ENCODE measurements at places on chromosomes 1 and 21.

- no peak for DNase-seq
These were observed 11.4 kb downstream of the FASLG start for GRCh38 chr1:172670316-172670715.

DNA sequence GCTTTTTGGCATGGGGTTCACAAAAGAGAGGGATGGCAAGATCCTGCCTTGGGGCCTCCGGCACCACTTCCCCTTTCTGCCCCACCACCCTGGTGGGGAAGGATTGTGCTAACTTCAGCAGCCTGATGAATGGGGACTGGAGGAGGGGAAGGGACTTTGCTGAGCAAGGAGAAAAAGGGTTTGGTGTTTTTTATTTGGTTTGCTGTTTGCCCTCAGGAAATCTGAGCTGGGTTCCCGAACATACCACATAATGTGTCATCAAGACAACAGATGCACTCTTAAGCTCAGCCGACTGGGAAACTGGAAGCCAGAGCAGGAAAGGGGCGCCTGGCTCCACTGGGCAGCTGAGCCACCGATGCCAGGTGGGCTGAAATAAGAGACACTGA is 19.8 kb downstream of the OLFML2B start:
- peak; percentile 95 for DNase-seq

GRCh38 chr1:8641377-8641997 is 176.0 kb downstream of the RERE start:
- no peak for DNase-seq

- DNase-seq: no peak
These were observed 17.5 kb downstream of the LRRC41 start for GRCh38 chr1:46285730-46286477.

- peak; percentile 58 for DNase-seq
These were observed 221.8 kb upstream of the CHRM3 start for GRCh38 chr1:239164451-239165180.

DNA sequence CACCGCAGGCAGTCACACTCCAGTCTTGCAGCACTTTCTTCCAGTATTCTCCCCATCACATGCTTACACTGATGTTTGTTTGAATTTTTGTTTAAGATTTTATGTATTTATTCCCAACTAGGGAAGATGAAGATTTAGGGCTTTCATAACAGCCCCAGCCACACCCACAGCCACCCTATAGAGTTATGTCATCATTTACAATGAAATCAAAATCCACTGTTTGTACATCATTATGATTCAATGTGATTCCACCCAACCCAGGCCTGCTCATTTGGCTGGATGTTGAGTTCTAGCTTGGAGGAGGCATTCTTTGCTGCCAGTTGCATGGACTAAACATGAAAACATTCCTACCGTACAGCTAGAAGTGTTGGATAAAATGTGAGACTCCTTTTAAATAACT is 35.8 kb downstream of the RIPK4 start:
- DNase-seq: no peak

DNA sequence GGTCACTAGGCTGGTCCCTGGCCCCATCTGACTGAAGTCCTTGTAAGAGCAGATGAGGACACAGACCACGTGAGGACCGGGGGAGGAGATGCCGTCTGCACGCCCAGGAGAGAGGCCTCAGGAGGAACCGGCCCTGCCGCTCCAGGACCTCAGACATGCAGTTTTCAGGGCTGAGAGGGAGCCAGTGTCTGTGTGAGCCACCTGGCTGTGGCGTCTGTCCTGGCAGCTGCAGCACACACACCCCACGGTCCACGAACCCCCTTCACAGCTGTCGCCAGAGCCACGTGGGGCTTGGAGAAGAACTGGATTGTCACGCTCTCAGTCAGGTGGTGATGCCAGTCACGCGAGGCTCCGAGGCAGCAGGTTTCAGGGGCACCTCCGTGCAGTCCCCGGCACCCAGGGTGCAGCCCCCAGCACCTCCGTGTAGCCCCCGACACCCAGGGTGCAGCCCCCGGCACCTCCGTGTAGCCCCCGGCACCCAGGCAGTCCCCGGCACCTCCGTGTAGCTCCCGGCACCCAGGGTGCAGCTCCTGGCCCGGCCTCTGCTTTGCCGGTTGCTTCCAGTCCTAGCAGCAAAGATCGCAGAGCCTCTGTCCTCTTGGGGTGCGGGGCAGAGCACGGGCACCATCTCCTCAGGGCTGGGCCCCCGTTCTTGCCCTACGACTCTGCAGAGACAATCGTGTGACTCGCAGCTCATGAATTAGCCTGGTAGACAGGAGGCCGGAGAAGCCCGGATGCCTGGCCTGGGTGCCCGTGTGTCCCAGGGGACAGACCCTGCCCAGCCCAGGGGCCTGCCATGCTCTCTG is 19.0 kb upstream of the SUMO3 start:
- DNase-seq: no peak

DNA sequence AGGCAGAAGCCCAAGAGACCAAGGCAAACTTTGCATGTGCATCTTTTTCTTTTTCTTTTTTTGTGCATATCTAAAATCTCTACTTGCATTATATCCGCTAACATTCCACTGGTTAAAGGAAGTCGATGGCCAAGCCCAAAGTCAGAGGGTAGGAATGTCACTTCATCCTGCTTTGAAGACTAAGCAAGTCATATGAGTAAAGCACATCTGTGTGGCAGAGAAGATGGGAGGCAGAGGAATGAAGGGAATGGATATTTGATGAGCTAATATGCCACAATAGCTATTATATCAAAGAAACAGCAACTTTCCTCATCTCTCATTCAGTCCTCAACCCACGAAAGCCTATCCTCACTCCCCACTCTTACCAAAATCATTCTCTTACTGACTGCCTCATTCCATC is 59.3 kb downstream of the RNF220 start:
- DNase-seq: peak; percentile 60

DNA sequence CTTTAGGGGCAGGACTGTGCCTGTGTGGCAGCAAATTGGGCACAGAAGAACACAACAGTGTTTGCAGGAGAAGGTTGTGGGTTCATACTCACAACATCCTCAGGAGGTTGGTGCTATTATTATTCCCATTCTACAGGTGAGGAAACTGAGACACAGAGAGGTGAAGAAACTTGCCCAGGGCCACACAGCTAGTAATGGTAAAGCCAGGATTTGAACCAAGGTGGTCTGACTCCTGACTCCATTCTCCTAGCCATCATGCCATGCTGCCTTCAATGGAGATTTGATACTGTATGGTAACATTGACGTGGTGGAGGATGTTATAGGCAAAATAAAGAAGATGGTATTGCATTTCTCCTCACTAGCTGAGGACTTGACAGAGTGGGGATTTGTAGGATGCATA is 334.2 kb downstream of the RPS6KC1 start:
- DNase-seq: no peak

DNA sequence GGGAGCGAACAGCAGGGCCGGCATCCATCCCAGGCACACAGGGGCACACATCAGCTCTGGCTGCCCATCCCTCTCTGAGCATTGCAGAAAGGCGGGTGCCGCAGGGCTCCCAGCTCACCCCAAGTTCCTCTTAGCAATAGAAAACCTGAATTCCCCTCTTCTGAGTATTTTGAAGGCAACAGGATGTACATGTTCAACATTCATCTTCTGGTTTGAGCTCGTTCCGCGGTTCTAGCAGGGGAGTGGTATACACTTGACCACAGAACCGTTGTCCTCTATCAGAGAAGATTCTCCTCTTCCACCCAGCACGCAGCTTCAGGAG is 23.6 kb downstream of the ACTA1 start:
- DNase-seq: no peak

- DNase-seq: no peak
These were observed 261.5 kb downstream of the GPATCH2 start for GRCh38 chr1:217369271-217369981.

GRCh38 chr1:31723828-31724359 is 20.1 kb upstream of the COL16A1 start:
- peak; percentile 76 for DNase-seq

- no peak for DNase-seq
These were observed 43.7 kb downstream of the SAMD13 start for GRCh38 chr1:84345220-84345619.

GRCh38 chr1:213728593-213729536 is 258.9 kb upstream of the PROX1 start:
- DNase-seq: no peak

GRCh38 chr1:180210008-180210620 is 19.9 kb upstream of the LHX4 start:
- DNase-seq: no peak

DNA sequence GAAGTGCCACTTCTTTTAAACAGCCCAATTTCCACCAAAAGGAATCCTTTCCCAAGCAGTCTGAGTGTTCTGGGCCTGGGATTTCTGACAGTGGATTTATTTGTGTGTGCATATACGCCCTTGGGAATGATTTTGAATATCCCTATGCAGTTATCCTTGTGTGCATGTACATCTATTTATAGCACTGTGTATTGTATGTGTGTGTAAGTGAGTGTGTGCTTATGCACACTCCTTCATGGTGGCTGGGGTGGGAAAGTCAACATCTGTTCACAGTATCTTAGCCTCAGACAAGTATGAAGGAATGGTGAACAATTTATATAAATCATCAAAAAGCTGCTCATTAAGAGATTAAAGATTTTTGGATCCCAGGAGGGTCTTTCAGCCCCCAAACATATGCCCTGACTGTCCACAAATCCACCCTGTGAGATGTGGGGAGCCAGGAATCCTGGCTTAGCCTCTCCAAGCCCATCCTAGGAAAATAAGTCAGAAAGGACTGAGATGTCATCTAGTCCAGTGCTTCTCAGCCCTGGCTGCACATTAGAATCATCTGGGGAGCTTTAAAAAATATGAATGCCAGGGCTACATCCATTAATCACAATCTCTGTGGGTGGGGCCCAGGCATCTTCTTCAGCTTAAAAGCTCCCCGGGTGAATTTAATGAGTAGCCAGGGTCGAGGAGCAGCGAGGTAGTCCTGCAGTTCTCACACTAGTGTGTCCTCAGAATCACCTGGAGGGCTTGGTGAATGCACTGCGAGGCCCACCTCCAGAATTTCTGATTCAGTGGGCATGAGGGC is 101.4 kb downstream of the PLXNA2 start:
- no peak for DNase-seq

GRCh38 chr1:36457691-36458090 is 6.5 kb downstream of the MRPS15 start:
- DNase-seq: no peak

DNA sequence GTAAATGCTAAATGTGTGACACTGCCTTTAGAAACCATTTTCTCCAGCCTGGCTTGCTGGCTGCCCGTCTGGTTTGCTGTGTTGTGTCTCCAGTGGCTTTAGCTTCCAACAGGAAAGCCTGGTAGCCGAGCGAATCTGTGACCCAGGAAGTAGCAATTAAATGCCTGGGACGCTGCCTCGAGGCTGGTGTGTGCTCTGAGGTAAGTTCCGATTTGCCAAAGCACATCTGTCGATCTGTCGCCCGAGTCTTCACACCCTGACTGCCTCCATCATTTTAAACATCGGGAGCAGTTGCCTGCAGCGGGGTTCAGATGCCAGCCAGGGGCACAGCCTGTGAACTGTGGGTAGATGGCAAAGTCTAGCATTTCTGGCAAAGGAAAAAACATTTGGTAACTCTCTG is 2.2 kb downstream of the MIB2 start:
- DNase-seq: no peak

GRCh38 chr1:58575551-58576324 is 1.3 kb downstream of the TACSTD2 start:
- no peak for DNase-seq

- no peak for DNase-seq
These were observed 6.7 kb upstream of the PTGER3 start for GRCh38 chr1:71054281-71054731.

GRCh38 chr1:30927448-30927847 is 18.9 kb upstream of the SDC3 start:
- no peak for DNase-seq

GRCh38 chr1:24049733-24050132 is 62.2 kb downstream of the MYOM3 start:
- no peak for DNase-seq

DNA sequence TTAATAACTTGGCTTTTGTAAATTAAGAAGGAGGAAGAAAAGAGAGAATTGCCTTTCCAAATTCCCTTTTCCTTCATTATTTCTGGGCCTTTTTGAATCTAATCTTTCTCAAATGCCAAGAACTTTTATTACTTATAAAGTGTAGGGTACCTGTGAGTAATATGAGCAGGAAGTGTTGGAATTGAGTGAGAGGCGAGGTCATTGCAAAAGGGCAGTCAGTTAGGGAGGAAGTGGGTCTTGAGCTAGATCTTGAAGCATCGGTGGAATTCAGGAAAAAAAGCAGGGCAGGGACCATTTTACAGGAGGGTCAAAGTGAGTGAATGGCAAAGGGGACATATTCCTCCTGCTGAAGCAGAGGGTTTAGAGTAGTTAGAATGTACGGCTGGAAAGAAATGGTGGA is 23.4 kb downstream of the DDI2 start:
- peak; percentile 32 for DNase-seq

- peak; percentile 76 for DNase-seq
These were observed 21.8 kb upstream of the COL9A2 start for GRCh38 chr1:40338745-40339419.

DNA sequence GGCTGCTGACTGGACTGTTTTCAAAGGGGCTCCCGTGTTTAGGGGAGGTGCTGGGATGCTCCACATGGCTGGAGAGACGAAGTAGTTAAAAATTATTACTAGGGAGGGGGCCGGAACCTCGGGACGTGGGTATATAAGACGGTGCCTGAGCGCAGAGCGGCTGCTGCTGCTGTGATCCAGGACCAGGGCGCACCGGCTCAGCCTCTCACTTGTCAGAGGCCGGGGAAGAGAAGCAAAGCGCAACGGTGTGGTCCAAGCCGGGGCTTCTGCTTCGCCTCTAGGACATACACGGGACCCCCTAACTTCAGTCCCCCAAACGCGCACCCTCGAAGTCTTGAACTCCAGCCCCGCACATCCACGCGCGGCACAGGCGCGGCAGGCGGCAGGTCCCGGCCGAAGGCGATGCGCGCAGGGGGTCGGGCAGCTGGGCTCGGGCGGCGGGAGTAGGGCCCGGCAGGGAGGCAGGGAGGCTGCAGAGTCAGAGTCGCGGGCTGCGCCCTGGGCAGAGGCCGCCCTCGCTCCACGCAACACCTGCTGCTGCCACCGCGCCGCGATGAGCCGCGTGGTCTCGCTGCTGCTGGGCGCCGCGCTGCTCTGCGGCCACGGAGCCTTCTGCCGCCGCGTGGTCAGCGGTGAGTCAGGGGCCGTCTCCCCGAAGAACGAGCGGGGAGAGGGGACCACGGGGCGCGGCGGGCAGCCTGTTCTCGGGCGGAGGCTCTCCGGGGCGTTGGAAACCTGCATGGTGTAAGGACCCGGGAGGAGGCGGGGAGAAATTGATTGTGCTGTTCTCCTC is at the start of gene CHODL:
TSS of gene CHODL (plus strand) at position 163 of the 793 bp plus-strand sequence. CDS start at position 554, 391 bp downstream.
- no peak for DNase-seq

- DNase-seq: no peak
These were observed 1.7 kb upstream of the BMP8A start for GRCh38 chr1:39489567-39490239.

DNA sequence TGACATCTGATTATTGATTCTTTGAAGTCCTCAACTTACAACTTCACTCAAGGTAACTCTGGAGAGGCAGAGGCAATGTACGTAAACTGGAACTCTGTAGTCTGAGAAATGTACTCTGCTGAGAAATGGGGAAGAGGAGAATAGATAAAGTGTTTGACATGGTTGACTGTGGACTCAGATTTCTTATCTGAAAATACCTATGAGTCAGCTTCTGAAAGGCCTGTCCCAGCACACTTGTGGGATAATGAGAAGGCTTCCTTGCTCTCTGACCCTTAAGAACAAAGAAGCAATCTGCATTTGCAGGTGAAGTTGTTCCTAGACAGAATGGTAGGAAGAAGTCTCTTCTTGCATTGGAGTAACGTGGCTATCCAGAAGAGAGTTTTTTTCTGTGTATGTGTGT is 1573.5 kb downstream of the BRINP3 start:
- peak; percentile 28 for DNase-seq

- DNase-seq: no peak
These were observed 39.6 kb upstream of the COL6A1 start for GRCh38 chr21:45941717-45942546.

Data from HT1080 (cell line).